ENCODE measurements at places on chromosomes 6 and 20.

GRCh38 chr20:25356271-25356933, 34.2 kb downstream of the ABHD12 start:
- DNase-seq: no peak

- no peak for DNase-seq
Observed at GRCh38 chr6:4561773-4562400, 214.3 kb upstream of the CDYL start.

DNA sequence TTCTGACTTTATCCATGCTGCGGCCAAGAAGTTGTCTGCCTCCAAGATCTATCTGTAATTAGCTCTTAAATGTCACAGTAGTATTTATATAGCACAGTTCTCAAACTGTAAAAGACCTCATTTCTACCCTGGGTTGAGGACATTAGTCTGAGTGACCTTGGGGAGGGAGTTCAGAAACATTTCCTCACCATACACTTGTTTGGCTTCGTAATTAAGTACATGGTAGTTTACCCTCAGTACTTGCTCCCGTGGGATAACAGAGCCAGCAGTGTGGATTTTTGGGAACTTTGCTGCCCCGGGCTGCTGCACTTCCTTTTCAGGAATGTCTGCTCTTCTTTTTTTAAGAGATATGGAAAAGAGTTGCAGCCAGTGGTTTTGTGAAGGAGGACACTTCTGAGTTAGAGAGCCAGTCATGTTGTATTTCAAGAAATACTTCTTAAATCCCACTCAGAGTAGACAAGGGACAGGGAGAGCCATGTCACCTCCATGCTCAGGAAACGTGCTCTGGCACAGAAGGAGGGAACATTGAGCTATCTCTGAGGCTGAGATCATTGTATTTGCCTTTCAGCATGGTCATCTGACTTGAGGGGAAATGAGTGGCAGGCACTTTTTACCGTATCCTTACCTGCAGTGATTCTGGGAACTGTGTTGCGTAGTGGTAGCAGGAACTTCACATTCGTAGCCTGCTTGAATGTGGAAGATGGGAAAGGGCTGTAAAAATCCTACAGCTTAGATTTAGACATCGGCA, 33.6 kb downstream of the RPRD1B start:
- DNase-seq: no peak

- DNase-seq: no peak
Observed at GRCh38 chr6:125746731-125747588, 2.5 kb upstream of the HEY2 start.
